ENCODE measurements at places on chromosomes 5 and 9.
A peak's percentile ranks its signal among the peaks of the same experiment; 100 is the strongest.

DNA sequence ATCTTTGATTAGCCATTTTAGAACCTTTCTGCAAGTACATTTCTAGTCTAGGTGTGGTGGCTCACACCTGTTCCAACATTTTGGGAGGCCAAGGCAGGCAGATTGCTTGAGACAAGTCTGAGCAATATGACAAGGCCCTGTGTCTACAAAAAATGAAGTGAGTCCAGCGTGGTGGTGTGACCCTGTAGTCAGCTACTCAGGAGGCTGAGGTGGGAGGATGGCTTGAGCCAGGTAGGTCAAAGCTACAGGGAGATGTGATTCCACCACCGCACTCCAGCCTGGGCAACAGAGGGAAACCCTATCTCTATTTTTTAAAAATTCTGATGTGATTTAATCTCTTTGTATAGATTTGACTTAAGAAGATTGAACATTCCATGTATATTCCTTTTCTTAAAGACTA, 95.7 kb upstream of the FAM120A start:
- no peak for DNase-seq

DNA sequence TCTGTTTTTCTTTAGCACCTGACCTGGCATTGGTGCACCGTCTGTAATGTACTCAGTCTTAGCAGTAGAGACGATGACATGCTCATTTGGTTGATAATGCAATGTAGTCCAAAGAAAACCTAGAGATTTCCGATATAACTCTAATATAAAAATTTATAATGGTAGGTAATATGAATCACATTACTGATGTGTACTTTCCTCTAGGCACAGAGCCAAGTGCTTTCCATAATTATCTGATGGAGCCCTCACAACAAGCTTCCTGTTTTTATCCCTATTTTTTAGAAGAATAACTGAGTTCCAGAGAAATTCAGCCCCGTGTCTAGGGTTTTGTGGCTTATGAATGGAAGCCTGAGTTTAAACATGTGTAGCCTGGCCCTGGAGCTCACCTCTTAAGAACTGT, 53.7 kb downstream of the KDM4C start:
- DNase-seq: no peak

DNA sequence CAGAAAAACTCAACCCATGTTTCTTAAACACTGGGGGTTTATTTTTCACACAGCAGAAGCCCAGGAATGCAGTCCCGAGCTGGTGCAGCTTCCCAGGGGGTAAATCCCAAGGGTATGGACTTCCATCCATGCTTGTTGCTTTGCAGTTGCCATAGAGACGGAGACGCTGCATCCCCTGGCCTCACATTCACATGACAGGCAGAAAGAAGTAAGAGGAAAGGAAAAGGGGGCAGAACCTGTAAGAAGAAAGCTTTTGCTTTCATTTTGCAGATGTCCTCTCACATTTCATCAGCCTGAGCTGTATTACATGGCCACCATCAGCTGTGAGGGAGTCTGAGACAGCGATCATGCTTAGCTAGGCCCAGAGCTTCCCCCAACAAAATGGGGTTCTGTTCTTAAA, 321.0 kb downstream of the AGTPBP1 start:
- DNase-seq: peak; percentile 19

- DNase-seq: no peak
Measured at GRCh38 chr5:100722657-100723056, 180.4 kb downstream of the ST8SIA4 start.

DNA sequence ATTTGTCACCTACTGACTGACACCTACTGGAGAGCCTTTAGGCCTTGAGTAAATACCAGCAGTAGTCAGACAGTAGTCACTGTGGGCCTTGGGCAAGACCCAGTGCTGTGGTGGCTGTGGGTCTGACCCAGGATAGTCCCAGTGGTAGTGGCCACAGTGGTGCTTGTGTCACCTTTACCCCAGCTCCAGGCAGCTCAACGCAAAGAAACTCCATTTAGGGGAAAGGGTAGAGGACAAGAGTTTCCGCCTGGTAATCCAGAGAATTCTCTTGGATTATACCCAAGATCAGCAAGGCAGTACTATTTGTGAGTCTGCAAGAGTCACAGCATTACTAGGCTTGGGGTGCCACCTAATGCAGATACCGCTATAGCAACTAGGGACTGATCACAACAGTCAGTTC, 28.9 kb downstream of the CERT1 start:
- DNase-seq: no peak

DNA sequence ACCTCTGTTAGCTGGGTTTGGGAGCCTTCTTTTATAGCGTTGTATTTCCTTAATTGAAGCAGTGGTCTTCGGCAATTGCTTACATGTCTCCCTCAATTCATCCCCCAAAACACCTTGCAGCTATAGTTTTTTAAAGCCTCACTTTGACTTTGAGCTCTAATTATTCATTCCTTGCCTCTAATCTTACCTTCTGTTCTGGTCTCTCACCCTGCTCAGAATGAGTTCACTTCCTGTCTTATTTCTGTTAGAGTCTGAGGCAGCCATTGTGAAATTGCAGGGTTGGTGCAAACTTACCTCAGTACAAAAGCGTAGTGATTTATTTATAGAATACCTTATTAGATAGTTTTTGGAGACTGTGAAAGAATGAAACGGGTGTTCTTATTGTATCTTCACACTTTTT, 35.0 kb downstream of the AOPEP start:
- no peak for DNase-seq

GRCh38 chr5:66708368-66708767, 112.2 kb downstream of the MAST4 start:
- no peak for DNase-seq

DNA sequence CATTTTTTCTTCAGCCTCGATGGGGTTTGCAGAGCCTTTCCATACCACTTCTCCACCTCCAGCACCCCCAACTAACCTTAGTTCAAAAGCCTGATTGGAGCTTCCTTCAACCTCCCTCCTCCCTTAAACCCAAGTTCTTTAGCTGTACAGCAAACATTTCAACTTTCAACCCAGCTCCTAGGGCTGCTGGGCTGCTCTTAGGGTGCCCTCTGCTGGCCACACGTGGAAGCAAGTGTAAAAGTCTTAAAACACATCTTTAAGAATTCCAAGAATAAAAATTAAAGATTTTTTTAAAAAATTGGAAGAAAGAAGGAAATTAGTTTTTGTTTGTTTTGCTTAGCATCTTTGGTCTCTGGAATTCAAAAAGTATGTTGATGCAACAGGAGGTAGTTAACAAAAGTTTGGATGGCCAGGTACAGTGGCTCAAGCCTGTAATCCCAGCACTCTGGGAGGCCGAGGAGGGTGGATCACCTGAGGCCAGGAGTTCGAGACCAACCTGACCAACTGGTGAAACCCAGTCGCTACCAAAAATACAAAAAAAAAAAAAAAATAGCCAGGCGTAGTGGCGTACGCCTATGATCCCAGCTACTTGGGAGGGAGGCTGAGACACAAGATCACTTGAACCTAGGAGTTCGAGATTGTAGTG, 15.5 kb upstream of the HSD17B3 start:
- DNase-seq: peak; percentile 63

DNA sequence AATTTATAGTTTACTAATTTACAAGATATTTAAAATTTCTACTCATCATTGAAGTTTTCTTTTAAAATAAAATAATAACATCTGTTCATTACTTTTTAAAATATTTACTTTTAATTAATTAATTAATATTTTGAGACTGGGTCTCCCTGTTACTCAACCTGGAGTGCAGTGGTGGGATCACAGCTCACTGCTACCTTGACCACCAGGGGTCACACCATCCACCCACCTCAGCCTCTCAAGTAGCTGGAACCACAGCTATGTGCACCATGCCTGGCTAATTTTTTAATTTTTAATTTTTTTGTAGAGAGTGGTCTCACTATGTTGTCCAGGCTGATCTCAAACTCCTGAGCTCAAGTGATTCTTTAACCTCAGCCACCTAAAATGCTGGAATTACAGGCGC, 1013.6 kb downstream of the CDH9 start:
- DNase-seq: no peak

DNA sequence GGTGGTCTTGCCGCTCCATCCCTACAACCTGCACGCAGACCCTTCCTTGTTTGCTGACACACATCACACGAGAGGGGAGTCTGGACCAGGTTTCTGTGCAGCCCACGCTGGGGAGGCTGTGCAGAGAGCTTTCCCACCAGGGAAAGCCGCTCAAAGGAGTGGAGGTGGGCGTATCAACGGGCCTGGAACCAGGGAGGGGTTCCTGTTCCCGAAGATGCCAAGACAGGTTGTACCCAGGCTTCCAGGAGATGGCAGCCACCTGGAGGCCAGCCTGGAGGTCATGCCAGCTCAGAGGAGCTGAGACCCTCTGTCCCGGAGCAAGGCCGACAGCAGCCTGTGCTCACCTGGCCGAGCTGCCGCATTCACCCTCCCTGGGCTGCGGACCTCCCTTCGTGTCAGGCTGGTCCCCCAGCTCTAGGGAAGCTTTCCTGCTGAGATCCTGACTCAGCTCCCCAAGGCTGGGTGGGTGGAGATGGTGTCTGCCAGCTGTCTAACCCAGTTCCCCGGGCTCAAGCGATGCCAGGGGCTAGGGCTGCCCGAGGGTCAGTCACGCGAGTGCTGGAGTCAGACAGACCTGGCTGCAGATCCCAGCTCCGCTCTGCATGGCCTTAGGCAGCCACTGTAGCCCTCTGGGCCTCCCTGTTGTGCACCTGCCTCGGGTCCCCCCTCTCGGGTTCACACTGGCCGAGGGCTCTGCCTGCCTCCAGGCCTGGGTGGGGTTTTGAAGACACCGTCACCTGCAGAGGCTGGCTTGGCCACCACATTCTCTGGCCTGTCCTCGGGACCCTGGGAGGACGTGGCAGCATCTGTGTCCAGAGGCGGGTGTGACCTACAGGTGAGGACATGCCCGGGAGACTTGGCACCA, 28.5 kb upstream of the QSOX2 start:
- no peak for DNase-seq

DNA sequence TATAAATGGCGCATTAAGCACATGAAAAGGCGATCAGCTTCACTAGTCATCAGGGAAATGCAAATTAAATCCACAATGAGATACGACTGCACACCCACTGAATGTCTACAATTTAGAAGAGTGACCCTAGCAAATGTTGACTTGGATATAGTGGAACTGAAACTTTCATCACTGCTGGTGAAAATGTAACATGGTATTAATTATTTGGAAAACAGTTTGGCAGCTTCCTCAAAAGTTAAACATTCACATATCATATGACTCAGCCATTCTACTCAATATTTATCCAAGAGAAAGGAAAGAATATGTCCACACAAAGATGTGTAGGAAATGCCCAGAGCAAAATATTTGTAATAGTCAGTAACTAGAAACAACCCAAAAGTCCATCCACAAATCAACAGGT, 146.5 kb downstream of the LPAR1 start:
- DNase-seq: peak; percentile 85

DNA sequence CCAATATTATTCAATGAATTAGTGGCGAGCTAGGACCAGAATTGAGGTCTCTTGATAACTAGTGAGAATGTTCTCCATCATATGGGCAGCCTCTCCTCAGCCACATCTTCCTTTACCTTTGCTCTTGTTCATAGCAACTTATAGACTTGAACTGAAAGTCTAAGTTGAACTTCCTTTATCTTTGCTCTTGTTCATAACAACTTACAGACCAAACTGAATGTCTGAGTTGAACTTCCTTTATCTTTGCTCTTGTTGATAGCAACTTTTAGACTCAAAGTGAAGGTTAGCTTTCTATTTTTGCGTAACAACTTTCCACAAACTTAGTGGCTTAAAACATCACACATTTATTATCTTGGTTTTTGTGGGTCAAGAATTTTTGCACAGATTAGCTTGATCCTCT, 146.4 kb upstream of the C9orf72 start:
- DNase-seq: no peak

- no peak for DNase-seq
Measured at GRCh38 chr9:76194896-76195295, 199.3 kb downstream of the RFK start.

- peak; percentile 24 for DNase-seq
Measured at GRCh38 chr5:62152394-62153087, 153.5 kb upstream of the KIF2A start.

GRCh38 chr5:30845194-30845593, 348.3 kb upstream of the CDH6 start:
- no peak for DNase-seq

DNA sequence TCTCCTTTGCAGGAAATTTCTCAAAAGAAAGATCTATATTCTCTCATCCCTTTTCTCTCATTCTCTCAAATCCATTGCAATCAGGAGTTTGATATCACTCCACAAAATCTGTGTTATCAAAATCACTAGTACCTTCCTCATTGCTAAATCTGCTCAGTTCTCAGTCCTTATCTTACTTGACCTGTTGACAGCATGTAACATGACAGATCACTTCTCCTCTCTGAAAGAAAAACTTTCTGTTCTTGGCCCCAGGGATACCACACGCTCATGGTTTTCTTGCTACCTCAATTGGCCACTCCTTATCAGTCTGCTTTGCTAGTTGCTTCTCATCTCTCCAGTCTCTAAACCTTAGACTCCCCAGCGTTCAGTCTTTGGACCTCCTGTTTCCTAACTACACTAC, 22.1 kb downstream of the SRP19 start:
- DNase-seq: no peak

GRCh38 chr9:115042781-115043509, 75.0 kb downstream of the TNC start:
- DNase-seq: peak; percentile 4

GRCh38 chr5:12320331-12320730, 416.1 kb upstream of the CTNND2 start:
- no peak for DNase-seq

- peak; percentile 94 for DNase-seq
Measured at GRCh38 chr9:129496473-129497004, 124.4 kb downstream of the C9orf50 start.

GRCh38 chr9:24451346-24451745, 94.4 kb downstream of the IZUMO3 start:
- no peak for DNase-seq

DNA sequence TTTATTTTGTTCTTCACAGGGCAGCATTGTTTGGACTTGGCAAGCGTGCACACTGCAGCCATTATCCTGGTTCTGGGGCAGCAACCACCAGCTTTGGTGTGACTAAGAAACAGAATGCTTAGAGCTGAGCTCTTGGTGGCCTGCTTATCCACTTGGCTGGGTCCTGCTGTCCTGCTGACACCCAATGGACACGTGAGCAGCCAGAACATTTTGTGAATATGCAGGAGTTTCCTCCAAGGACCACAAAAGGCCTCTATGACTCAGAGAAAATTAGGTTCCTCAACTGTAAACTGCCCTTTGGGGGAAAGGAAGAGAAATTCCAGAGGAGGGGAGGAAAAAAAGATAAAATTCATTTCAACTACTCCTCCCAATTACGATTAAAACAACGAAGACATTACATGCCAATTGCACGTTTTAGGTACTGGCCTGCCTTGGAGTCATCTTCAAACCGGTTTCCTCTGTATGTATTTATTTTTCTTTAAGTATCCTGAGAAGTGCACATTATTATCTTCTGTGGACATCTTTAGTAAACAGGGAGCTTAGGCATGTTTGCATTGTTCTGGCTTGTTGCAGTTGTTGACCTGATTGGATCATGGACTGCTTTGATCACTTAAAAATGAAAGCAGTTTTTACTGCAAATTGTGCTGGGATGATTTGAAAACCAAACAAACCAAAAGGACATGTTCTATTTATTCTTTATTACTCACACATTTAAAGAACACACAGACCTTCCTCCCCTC, 82.3 kb upstream of the TLE4 start:
- DNase-seq: peak; percentile 78
